GM04504 (cell line): ENCODE measurements at places on chromosomes 16 and 17.

DNA sequence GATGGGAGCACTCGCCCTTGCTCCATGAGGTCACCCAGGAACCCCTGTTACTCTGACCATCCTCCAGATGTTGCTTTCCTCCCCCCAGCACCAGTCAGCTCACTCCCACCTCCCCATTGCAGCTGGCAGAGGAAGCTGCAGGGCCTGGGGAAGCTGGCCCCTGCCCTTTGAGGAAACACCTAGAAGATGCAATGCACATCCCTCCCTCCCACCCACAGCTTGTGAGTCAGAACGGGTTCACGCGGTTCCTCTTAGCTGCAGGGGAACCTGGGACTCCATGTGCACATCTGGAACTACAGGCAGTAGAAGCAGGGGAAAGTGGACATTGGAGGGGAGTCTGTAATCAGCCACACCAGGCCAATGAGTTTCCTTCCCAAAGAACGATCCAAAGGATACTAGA is 96.9 kb downstream of the KATNIP start:
- DNase-seq: no peak

GRCh38 chr17:35895636-35896587 is 15.8 kb upstream of the CCL5 start:
- no peak for DNase-seq

DNA sequence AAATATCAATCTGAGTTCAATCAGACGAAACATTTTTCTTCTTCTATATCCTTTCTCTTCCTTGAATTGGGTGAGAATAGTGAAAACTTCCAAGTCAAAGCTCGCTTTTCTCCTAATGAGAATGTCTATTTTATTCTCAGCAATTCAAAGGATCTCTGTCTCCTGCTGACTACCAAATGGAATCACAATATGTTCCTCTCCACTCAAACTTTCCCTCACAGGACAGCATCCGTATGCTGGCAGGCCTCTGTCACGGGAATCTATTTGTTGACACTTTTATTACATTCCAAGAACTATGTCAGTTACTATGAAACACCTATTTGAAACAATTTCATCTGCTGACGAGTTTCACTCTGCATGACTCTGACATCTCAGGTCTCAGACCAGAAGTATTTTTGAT is 1196.6 kb downstream of the CDH11 start:
- no peak for DNase-seq

GRCh38 chr17:79005063-79005861 is 4.3 kb downstream of the CANT1 start:
- DNase-seq: no peak

GRCh38 chr16:56019274-56019673 is 144.1 kb upstream of the CES5A start:
- no peak for DNase-seq

GRCh38 chr16:84042879-84043485 is 387 bp upstream of the SLC38A8 start:
- DNase-seq: no peak

GRCh38 chr16:84547546-84548061 is 43.1 kb upstream of the MEAK7 start:
- DNase-seq: no peak

- no peak for DNase-seq
These were observed 4.4 kb upstream of the CSNK1D start for GRCh38 chr17:82277851-82278250.

- no peak for DNase-seq
These were observed 17.5 kb downstream of the CACNG4 start for GRCh38 chr17:66981983-66982508.

DNA sequence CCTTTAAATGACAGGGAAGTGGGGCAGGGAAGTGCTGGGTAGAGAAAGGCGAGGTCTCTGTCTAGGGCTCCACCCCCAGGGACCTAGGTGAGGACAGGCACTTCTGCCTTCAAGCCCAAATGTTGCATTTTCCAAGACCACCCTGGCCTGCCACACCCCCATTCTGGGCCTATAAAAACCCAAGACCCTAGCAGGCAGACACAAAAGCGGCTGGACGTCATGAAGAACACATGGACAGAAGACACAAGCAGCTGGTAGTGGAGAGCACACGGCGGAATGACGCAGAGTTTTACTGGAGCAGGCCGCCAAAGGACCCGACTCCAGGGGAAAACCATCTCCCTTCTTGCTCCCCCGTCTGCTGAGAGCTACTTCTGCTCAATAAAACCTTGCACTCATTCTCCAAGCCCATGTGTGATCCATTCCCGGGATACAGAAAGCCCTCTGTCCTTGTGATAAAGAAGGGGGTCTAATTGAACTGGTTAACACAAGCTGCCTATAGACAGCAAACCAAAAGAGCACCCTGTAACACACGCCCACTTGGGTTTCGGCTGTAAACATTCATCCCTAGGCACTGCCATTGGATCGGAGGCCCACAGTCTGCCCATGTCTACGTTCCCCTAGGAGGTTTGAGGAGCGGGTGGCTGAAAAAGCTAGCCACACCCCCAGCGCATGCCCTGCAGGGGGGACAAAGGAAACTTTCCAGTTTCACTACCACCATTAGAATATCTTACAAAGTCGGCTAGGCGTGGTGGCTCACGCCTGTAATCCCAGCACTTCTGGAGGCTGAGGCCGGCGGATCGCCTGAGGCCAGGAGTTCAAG is 622.2 kb upstream of the SALL1 start:
- no peak for DNase-seq

DNA sequence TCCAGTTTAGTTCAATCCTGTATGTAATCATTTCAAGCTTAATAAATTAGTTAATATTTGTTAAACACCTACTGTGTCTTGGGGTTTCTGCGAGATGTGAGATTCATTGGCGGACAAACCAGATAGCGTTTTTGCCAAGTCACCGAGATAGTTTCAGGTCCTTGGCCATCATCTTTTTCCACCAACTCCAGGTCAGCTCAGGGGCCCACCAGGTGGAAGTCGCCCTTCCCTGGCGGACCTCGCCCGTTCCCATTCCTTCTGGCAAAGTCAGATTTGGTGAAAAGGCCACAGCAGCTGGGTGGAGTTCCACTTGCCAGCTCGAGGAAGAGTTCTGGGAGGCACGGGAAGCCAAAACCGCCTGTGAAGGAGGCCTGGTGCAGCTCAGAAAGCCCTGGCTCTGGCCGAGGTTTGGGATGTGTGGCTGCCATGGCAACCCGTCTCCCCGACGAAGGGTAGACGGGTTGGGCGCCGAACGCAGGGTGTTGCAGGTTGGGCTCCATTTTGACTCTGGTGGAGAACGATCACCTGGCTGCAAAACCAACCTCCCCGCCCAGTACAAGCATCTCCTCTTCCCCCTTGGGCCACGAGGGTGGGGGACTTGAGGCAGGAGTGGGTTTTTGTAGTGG is 39.5 kb downstream of the CMIP start:
- DNase-seq: no peak

DNA sequence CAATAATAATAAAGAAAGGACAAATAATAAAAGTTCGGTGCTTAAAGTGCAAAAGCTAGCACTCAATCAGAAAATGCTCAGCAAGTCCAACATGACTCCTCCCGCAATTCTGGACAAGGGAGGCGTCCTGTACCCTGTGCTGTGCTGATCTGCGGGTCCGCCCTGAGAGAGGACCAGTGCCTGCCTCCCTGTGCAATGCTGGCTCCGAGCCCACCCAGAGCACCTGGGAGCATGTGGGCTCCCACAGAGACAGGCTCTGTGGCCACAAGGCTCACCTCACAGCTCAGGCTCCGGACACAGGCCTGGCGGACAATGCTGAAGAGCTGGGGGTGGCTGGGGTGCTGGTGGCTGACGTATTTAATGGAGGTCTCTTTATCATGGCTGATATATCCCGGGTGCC is 11.1 kb downstream of the FLCN start:
- no peak for DNase-seq

DNA sequence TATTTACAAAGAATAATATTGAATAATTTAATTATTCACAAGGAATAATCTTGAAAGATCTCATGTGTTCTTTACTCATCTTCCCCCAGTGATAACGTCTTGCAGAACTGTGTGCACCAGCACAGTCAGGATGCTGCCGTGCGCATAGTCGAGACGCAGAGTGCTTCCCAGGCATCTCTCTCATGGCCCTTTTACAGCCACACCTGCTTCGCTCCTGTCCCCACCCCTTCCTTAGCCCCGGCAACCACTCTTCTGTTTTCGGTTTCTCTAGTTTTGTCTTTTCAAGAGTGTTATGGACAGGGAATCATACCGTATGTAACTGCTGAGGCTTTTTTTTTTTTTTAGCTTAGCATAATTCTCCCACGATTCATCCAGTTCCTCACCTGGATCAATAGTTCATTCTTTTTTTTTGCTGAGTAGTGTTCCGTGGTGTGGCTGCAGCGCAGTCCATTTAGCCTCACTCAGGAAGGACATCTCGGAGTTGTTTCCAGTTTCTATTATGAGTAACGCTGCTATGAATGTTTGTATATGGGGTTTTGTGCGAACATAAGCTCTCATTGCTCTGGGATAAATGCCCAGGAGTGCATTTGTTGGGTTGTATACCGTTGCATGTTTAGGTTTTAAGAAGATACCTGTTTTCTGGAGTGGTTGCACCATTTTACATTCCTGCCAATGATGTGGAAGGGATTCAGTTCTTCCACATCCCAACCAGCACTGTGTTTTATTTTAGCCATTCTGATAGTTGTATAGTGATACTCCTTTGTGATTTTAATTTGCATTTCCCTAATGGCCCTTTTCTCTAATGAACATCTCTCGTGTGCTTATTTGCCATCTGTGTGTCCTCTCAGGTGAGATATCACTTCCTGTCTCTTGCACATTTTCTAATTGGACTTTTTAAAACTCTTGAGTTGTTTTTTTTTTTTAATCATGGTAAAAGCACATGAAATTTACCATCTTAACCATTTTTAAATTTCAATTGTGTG is 47.6 kb downstream of the SEC14L1 start:
- no peak for DNase-seq

DNA sequence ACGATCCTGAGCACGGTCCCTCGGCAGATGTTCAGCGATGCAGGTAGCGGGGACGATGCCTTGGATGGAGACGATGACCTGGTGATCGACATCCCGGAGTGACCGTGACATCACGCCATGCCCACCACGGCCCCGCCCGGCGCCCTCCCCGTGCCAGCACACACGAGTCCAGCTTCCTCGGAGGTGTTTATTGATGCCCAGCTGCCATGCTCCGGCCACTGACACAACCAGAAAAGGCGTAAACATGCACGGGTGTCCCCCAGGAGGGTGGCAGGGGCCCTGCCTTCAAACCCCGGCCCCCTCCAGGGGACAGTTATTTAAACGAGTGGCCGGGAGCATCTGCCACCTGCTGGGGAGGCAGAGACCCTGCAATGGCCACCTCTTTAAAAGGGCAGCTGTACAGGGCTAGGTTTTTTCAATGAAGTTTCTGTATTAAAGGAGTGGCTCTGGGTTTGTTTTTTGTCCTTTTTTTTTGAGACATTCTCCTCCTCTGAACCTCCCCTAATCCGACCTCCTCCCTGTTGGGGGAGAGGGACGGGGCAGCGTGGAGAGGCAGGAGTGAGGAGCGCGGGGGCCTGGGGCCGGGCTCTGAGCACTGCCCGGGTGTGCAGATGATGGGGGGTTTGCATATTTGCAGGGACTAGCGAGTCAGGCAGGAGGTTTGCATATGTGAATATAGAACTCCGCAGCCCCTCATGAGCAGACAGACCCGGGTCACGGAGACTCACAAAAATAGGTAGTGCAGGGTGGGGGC is 5.3 kb downstream of the DOC2A start:
- DNase-seq: no peak

- no peak for DNase-seq
These were observed 95.6 kb downstream of the PRKCA start for GRCh38 chr17:66398059-66398458.

GRCh38 chr17:47776330-47777197 is 43.5 kb downstream of the TBX21 start:
- DNase-seq: peak; percentile 21

DNA sequence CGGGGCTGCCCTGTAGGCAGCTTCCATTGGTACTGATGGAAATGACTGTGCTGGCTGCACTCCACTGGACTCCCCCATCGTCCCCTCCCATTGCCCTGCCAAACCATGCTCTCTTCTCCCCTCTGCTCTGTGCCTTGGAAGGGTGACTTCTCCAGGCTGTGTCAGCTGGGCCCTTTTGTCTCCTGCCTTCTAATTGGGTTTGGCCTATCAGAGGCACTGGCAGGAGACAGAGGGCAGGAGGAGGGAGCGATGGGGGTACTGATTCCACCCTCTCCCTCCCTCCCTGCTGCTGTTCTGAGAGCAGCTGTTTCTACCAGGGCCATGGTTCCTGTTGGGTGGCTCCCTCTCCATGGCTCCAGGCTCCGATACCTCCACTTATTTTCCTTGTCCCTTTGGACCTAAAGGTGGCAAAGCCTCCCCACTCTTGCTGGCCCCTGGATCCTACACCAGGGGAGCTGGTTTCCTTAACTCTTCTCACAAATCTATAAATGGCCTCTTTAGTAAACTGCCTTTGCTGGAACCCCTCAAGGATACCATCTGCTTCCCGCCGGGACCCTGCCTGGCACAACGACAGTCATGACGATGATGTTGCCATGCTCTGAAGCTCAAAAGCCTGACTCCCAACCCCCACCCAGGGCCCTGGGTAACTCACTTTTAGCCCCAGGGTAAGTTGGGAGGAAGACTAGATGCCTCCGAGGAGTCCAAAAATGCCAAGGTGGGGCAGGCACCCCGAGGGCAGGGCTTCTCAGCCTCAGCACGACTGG is 123.8 kb upstream of the RPL38 start:
- no peak for DNase-seq

DNA sequence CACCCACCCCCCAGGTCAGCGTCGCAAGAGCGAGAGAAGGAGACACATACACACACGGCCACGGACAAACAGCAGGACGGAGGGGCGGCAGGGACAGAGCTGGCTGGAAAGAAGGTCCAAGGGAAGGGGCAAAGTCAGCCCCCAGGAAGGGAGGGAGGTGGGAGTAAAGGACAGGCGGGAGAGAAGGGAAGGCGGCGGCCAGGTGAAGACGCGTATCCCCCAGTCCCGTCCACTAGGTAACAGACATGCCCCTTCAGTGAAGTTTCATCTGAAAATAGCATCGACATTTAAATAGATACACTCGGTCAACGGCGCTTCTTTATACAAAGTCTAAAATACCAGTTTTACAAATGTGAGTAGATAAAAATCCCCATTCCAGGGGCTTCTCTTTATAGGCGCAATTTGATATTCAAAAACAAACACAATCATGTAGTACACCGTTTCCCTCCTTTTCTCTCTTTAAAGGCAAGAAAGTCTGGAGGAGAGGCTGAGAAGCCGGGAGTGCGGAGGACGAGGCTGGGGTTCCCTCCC is 4.5 kb downstream of the CBX8 start:
- DNase-seq: no peak

DNA sequence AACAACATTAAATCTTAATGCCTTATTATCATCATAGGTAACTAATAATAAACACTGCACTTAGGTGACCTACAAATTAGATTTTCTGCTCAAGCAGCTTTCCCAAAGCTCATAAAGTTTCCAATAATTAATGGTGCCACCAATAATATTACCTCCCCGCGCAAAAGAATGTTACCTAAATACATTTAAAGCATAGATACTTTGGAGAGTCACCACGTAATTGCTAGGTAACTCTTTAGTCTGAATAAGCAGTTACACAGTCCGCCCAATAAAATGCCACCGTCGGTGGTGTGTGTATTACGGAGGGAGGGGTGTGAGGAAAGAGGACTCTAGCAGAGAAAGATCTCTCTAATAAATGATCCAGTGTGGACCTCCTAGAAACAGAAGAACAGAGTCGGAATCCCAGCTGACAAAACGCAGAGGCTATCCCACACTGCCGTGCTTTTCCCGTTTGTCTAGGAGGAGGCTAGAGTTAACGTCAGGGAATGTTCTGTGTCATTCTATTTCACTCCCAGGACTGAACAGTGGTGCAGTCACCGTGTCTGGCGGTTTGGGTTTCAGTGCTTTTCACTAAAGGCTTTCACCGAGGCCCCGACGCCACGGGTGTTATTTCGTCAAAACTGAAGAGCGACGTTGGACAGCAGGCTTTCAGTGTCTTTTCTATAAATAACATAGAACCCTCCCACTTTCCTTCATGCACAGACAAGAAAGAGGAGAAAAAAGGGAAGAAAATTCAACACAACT is 630 bp downstream of the RNFT1 start:
- DNase-seq: peak; percentile 28
